ENCODE measurements at places on chromosomes 12 and 14.

DNA sequence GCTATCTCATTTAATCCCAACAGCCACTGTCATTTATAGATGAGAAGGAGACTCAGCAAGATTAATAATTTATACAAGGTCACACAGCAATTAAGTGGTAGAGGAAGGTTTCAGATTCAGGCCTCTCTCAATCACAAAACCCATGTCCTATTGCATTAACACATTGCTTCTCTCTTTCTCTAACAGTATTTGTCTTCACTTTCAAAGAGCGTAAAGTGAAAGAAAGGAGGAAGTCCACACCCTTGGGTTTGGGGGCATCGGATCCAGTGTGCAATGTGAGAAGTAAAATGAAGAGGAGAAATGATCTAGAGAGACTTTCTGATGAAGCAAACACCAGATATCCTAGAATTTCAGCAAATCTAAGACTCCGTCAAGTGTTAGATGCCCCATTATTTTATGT lies 7.0 kb upstream of the VRK1 start:
- DNase-seq, result no peak

- peak; percentile 27 for DNase-seq
Observed at GRCh38 chr14:54564868-54565784, 1.8 kb upstream of the SAMD4A start.

- no peak for DNase-seq
Observed at GRCh38 chr14:24694680-24695079, 60.7 kb upstream of the GZMB start.

- no peak for DNase-seq
Observed at GRCh38 chr12:1691123-1692007, 495 bp downstream of the ADIPOR2 start.

DNA sequence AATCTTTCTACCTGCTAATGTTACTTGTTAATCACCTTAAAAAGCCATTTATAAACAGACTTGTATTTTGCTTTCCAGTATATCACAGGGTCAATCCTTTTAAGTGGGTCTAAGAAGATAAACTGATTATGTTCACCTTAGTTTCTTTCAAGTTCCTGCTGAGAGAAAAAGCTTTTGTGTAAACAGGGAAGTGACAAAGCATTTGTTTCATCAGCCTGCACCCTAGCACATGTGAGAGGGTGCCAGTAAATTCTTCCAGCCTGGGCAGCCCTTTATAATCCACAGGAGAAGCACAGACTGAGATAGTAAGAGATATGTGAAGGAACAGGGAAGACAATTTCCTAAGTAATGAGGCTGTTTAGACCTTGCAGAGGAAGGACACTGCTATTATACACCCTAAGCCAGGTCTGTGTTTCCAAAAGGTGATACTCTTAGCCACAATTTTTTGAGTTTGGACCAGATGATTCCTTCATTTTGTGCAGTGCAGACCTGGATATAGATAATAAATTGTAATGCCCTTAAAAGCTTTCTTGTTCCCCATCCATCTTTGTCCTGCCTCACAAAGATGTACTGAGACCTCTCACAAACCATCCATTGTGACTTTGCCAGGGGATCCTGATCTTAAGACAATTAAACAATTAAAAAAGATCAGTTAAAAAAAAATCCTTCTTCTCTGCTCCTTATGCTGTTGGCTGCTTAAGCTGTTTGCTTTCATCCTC lies 150.7 kb downstream of the KTN1 start:
- DNase-seq, result no peak

DNA sequence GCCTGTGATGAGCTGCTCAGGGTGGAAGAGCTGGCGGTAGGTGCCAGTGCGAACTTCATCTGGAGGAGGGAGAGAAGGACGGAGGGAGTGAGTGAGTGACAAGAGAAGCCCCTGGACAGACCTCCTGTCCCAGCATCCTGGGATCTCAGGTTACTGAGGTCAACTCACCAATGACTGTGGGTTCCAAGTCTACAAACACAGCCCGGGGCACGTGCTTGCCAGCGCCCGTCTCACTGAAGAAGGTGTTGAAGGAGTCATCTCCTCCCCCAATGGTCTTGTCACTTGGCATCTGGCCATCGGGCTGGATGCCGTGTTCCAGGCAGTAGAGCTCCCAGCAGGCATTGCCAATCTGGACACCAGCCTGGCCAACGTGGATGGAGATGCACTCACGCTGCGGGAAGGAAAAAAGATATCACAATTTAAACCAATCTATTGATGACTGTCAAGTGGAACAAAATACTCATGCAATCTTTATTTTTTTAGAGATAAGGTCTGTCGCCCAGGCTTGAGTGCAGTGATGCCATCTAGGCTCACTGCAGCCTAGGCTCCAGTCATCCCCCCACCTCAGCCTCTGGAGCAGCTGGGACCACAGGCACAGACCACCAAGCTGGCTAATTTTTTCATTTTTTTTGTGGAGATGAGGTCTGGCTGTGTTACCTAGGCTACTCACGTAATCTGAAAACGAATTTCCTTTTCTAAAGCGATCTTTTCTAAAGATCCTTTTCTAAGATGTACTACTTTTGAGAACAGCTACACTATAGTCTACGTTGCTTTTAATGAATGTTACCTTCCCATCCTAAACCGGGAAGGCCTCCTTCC lies 1.7 kb downstream of the TUBA1B start:
- no peak for DNase-seq

- DNase-seq, result no peak
Observed at GRCh38 chr14:90905531-90905930, 89.3 kb upstream of the TTC7B start.

GRCh38 chr14:61403411-61403810 lies 82.0 kb downstream of the PRKCH start:
- no peak for DNase-seq

DNA sequence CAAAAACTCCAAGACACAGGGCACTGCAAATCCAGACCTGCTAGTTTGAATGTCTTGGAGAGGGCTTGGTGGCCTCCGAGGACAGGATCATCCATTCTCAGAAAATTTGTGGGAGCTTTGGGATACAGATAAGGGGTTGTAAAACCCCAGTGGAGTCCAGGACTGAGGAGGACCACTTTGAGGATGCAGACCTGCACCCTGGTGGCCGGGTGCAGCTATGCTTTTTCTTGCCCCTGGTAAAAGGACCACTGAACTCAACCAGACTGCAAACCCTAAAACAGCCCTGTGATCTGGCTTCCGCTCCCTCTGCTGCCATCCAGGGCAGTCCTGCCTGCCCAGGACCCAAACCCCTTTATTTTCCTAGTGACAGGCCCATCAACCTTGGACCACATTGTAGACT lies 169.5 kb upstream of the DAAM1 start:
- no peak for DNase-seq

- no peak for DNase-seq
Observed at GRCh38 chr14:69342928-69343525, 55.1 kb downstream of the ERH start.

- DNase-seq, result no peak
Observed at GRCh38 chr14:99647411-99647810, 2.5 kb downstream of the HHIPL1 start.

GRCh38 chr12:51131745-51132521 lies 41.0 kb downstream of the TFCP2 start:
- no peak for DNase-seq

- DNase-seq, result no peak
Observed at GRCh38 chr12:6724409-6724797, 557 bp downstream of the COPS7A start.

DNA sequence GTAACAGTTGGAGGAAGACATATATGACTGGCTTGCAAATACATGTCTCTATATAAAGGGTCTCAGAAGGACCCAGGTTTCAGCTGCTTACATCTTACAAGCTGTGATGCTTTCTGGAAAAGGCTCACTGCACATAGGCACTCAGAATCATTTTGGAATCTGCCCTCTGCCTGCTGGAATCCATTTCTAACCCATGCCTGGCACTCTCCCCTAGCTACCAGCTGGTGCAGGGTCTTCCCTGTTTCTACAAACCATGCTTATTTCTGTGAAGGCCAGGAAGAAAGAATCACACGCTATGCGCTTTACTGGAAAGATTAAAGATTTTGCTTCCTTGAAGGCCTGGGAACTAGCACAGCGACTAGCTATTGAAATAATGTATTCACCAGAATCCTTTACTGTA lies 151.3 kb downstream of the DICER1 start:
- no peak for DNase-seq

DNA sequence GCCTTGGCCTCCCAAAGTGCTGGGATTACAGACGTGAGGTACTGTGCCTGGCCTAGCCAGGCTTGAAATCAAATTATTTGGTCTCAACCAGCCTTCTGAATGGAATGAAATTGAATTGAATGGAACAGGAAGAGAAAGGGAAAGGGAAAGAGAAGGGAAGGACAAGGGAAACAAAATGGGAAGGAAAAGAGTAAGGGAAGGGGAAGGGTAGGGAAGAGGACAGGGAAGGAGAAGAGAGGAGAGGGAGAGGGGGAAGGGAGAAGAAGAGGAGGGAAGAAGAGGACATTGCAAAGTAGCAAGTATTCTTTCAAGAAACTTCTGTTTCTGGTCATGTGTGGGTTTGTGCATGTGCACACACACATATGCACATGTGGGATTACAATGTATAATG lies 97.8 kb downstream of the ITPR2 start:
- no peak for DNase-seq

DNA sequence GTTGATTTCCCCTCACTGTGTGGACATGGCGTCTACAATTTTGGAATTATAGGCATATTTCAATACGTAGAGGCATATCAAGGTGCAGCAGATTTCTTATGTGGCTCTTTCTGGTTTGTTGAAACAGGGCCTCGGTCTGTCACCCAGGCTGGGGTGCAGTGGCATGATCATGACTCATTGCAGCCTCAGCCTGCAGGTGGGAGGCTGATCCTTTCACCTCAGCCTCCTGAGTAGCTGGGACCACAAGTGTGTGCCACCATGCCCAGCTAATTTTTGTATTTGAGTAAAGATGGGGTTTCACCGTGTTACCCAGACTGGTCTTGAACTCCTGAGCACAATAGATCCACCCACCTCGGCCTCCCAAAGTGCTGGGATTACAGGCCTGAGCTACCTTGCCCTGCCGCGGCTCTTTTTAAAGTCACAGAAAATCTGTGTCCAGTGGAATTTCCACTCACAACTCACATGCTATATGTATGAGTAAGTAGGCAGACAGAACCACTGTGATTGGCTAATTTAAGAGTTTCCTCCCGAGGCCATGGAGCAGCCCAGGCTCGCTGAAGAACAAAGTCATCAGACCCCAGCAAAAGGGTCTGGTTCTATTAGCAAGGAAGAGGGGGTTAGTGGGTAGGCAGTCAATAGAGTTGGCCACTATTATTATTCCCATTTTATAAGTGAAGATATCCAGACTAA lies 9.1 kb downstream of the GNG2 start:
- no peak for DNase-seq

DNA sequence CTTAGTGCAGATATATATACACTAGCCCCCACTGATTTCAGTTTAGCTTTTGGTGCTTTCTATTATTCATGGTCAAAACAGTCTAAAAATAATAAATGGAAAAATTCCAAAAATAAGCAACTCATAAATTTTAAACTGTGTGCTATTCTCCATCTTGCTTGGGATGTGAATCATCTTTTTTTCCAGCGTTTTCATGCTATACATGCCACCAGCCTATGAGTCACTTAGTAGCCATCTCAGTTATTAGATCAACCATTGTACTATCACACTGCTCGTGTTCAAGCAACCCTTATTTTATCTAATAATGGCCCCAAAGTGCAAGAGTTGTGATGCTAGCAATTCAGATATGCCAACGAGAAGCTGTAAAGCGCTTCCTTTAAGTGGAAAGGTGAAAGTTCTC lies 73.9 kb upstream of the KRR1 start:
- no peak for DNase-seq

DNA sequence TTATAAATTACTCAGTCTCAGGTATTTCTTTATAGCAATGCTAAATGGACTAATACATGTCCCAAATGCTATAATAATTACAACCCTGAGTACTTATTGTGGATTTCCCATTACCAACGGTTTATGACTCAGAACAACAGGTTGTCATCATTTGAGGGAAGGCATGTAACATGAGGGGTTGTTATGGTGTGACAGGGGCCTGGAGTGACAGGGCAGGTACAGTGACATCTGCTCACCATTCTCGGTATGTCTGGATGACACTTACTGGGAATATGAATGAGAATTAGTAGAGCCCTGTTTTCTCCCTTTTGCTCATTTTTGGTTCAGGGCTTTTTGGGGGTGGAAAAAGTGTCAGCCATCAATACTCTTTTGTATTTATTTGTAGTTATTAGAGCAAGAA lies 36.2 kb upstream of the FERMT2 start:
- DNase-seq, result no peak

DNA sequence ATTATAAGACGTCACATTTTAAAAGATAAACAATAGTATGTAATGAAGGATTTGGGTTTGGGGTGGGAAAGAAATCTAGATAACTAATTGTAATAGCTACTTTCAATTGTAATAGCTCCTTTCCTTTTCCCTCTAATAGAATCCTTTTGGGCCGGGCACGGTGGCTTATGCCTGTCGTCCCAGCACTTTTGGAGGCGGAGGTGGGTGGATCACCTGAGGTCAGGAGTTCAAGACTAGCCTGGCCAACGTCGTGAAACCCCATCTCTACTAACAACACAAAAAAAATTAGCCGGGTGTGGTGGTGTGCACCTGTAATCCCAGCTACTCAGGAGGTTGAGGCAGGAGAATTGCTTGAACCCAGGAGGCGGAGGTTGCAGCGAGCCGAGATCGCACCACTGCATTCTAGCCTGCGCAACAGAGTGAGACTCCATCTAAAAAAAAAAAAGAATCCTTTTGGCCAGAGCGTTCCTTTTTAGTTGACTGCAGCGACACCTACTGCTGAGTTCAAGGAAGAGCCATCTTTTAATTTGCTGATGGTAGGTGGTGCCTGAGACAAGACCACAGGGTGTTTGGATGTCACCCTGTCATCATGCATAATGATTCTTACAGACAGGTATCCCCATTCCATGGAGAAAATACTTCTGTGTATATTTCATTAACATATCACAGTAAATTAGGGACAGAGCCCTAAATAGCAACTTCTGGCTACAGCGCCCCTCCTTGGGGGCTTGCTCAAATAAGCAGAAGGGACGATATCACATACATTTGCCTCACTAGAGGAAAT lies 79.5 kb downstream of the ARMH4 start:
- no peak for DNase-seq

- peak; percentile 93 for DNase-seq
Observed at GRCh38 chr14:73759714-73760597, 45.8 kb upstream of the PNMA1 start.

DNA sequence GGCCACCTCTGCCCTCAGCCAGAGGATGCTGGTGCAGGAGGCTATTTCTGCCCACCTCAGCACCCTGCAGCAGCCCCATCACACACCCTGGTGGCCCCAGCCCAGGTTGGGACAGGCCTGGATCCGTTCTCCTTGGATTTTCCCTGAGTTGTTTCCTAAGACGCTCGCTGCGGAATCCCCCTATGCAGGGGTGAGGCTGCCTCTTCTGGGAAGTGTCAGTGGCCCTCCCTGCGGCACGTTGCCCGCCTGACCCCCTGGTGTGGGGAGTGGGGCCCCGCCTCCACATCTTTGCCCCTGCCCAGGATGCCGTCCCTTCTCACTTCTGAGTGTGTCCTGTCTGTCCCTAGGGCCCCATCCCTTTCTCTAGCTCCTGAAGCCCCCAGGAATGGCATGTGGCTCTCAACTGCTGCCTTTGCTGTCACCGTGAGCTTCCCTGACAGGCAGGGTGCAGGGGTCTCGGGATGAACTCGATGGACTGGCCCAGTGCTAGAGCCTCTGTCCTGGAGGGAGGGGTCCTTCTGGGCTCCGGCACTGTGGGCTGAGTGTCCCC lies 594 bp upstream of the EXOC3L4 start:
- DNase-seq, result no peak

GRCh38 chr14:73976125-73976524 lies 26.0 kb downstream of the COQ6 start:
- no peak for DNase-seq

- DNase-seq, result no peak
Observed at GRCh38 chr14:74660167-74660566, 48.1 kb upstream of the LTBP2 start.

Measured in stimulated activated CD4-positive, alpha-beta T cell treated with anti-CD3 and anti-CD28 coated beads, Interleukin-1b, Interleukin-23, amount 100 ng/mL, for 1 hour (primary cell).